Pulmonary artery endothelial cell (primary cell): ENCODE measurements at places on chromosomes 11 and 22. TPM values are rescaled to one million over a fixed set of nuclear protein-coding genes. Genes with fewer than 3 reads are reported as not detected.

GRCh38 chr11:93196816-93197379 is 893 bp downstream of the SLC36A4 start:
- no peak for DNase-seq

The MRGPRX4 gene
- total RNA-seq = not detected in 2 replicates

The CTSC gene
- total RNA-seq = 104 and 126 TPM in 2 replicates

DNA sequence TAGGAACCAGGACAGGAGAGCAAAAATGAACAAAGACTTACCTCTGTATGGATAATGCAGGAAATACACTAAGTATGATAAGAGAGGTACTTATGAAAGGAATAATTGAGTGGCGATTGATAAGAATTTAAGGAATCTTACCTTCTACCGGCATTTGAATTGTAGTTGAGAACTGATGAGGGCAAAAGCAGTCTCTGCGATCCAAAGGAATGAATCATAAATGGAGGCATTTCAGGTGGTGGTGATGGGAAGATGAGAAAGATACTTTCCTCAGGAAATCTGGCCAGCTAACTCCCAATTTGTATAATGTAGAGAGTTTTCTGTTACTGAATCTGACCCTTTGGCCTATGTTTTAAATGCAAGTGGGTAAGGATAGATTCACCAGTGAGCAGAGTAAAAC is 71.9 kb upstream of the C11orf87 start:
- no peak for DNase-seq

The YPEL4 gene
- total RNA-seq = 0.14 and 0.20 TPM in 2 replicates

The KCNJ4 gene
- total RNA-seq = not detected in 2 replicates

- DNase-seq = no peak
Observed at GRCh38 chr11:11806074-11806473, 35.7 kb upstream of the USP47 start.

DNA sequence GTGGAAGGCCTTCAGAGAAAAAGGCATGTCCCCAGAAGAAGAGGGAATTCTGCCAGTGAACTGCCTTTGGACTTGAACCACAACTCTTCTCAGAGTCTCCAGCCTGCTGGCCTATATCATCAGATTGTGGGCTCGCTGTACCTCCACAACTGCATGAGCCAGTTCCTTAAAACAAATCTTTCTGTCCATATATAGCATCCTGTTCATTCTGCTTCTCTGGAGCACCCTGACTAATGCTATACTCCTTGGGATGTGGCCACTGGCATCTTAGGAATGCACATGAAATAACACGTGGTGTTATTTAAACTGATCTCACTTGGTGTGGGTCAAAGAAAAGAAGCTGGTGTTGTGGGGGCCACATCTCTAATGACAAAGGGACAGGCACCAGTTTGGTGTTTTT is 58.3 kb upstream of the VSTM5 start:
- DNase-seq = no peak

GRCh38 chr11:10973416-10973815 is 115.6 kb upstream of the ZBED5 start:
- DNase-seq = no peak

- DNase-seq = no peak
Observed at GRCh38 chr11:69239641-69240040, 54.3 kb upstream of the MYEOV start.

The PLAAT5 gene
- total RNA-seq = not detected in 2 replicates

GRCh38 chr11:100825626-100826025 is 138.5 kb downstream of the ARHGAP42 start:
- DNase-seq = no peak

The YPEL1 gene
- 4.5 and 5.6 TPM in 2 replicates for total RNA-seq

The BSX gene
- total RNA-seq = not detected in 2 replicates

DNA sequence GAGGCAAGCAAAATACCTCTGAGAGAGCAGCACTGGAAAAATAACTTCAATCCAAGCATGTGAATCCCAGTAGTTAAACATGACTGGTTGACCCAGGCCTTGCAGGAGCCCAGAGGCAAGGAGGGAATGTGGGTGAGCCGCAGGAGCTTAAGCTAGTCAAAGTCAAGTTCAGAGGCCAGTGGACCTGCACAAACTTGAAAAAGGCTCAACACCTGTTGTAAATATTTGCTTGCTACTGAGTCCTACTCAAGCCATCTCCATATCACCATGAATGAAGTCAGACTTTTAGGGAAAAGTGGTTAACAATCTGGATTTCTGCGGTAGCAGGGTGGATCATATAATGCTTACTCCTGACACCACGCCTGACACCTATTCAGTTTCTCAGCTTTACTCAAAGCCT is 4.8 kb upstream of the CAT start:
- DNase-seq = no peak

- DNase-seq = peak; percentile 71
Observed at GRCh38 chr11:128630367-128631230, 43.2 kb upstream of the ETS1 start.

DNA sequence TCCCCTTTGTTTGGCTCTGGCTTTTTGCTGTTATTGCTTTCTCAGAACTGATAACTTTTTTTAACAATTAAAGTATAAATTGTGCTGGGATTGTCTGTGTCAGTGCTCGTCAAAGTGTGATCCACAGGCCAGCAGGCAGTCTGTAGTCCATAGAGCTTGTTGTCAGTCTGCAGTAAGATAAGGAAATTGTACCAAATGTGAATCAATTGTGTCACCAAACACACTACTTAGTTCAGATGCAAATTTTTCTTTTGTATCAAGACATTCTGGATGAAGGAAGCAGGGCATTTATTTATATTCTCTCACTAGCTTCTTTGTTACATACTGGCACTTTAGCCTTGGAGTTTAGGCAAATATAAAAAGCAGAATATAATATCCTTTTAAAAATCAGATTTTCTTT is 121.0 kb downstream of the WNT11 start:
- no peak for DNase-seq

The NFAM1 gene
- not detected in 2 replicates for total RNA-seq

The RAB39A gene
- 0.07 TPM in 1 of 2 replicates, not detected in the other for total RNA-seq

DNA sequence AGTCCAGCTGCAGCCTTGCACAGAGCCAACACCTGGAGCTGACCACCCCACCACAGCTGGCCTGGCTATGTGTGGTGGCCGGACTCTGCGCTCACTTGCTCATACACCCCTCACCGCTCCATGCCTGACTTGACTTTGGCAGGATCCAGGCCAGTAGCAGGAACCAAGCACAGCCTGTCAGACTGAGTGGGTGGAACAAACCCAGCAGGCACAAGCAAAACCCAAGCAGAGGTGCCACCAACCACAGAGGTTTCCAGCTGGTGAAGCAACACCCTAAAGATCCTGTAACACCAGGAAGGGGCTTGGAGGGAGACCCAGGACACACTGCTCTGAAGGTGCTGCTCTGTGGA is 44.9 kb upstream of the WNT11 start:
- DNase-seq = no peak

GRCh38 chr11:36000616-36001190 is 56.8 kb downstream of the LDLRAD3 start:
- no peak for DNase-seq

The DLAT gene
- 37.9 and 52.5 TPM in 2 replicates for total RNA-seq

DNA sequence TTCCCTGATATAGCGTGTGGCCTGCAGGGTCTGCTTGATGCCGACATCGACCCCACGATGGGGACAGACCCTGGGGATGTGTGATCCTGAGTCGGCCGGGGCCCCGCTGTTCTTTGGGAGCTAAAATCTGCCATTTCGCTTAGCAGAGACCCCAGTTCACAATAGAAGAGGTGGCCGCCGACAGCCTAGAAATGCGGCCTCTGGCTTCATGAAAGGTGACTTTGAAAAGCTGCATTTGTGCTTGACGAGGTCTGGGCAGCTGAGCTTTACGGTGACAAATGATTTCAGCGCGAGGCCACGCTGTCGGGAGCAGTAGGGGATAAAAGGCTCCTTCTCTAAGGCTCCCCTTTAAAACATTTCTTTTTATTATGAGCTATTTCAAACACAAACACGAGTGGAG is 71.7 kb downstream of the RPS6KA4 start:
- no peak for DNase-seq

- DNase-seq = no peak
Observed at GRCh38 chr11:113994077-113994954, 19.4 kb downstream of the HTR3A start.

DNA sequence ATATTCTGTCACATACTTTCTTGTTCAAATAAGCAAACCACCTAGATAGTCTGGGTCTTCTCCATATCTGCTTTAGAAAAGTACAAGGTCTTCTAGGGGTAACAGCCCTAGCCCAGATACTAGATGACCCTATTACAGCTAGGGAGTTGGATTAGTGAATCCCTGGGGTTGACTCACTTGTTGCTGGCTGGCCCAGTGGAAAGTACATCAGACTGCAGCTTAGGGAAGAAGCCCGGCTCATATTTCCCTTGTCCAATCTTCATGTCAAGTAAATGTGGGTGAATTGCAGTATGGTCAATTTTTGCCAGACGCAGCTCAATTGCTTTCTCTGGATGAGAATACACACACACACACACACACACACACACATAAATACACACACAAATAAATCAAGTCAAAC is 79.1 kb upstream of the SCUBE2 start:
- DNase-seq = no peak

DNA sequence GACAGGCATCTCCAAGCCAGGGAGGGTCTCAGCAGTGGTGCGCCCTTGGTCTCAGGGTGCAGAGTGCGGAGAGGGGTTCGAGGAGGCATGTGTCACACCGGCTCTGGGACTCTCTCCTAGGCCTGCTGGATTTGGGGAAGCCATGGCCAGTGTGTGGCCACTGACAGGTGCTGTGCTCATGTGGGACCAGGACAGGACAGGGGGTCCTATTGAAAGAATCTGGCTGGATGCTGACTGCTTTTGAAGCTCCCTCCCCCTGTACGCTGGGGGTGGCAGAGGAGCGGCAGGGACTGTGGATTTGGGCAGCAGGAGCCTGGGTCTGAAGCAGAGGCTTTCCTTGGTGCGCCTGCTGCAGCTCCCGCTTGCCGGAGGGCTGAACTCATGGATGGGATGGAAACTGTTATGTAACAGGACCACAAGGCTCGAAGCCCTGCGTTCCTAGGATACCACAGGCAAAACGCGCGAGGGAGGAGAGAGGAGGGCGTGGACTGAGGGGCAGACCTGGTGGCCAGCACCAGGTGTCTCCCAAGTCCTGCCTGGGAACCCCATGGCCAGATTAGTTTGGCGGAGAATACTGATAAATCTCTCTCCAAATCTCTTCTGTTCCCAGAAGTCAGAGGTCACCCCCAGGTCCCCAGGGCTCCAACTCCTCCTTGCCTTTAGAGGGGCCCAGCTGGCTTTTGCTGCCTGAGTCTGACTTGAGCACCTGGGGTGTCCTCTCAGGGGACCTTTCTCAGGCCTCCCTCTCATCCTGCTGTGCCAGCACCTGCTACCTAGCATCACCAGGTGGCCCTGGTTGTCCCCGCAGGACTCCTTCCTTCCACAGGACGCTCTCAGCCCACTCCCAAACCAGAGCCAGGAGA is 13.8 kb upstream of the TEF start:
- DNase-seq = no peak

The FJX1 gene
- 26.9 and 36.6 TPM in 2 replicates for total RNA-seq

DNA sequence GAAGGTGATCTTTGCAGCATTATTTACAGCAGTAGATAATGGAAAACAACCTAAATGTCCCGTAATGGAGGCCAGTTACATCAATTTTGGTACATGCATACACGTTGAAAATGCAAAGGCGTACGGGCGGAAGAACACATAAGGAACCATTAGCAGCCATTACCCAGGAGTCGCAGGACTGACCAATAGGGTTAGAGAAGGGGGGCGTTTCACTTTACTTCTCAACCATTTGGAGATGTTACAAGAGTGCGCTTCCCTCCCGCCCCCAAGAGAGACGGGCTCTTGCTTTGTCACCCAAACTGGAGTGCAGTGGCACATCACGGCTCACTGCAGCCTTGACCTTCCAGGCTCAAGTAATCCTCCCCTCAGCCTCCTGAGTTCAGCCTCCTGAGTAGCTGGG is 52.8 kb upstream of the SLC35C1 start:
- no peak for DNase-seq
